Activated naive CD4-positive, alpha-beta T cell treated with anti-CD3 and anti-CD28 coated beads, Interleukin-2, amount 50 U/mL, for 16 hours (primary cell): ENCODE measurements at places on chromosomes 12 and 14.

GRCh38 chr12:131491155-131491554 is 219.7 kb upstream of the SFSWAP start:
- DNase-seq = no peak

- DNase-seq = no peak
Measured at GRCh38 chr14:38874721-38875120, 228.3 kb downstream of the SEC23A start.

DNA sequence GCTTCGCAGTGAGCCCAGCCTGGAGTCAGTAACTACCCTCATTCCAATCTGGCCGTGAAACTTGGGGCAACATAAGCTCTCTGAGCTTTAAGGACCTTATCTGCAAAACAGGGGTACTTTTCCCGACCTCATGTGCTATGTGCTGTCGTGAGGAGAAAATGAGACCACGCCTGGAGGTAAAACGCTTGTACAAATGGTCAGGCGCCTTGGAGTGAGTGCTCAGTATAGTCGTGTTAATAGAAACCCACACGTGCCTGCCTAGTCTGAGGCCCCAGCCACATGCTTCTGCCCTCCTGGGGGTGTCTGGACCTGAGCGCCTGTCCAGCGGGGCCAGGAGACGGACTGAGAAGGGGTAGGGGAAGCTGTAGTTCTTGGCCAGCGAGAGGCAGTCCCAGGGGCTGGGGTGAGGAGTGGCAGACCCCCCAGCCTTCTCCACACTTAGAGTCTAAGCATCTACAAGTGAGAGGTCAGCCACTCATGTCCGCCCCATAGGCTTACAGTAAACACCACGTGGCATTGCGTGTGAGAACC is 4.9 kb downstream of the AQP5 start:
- DNase-seq = no peak

GRCh38 chr12:127257366-127257935 is 1009.5 kb upstream of the TMEM132C start:
- no peak for DNase-seq

GRCh38 chr14:74219277-74220205 is 19.7 kb upstream of the VSX2 start:
- DNase-seq = no peak

DNA sequence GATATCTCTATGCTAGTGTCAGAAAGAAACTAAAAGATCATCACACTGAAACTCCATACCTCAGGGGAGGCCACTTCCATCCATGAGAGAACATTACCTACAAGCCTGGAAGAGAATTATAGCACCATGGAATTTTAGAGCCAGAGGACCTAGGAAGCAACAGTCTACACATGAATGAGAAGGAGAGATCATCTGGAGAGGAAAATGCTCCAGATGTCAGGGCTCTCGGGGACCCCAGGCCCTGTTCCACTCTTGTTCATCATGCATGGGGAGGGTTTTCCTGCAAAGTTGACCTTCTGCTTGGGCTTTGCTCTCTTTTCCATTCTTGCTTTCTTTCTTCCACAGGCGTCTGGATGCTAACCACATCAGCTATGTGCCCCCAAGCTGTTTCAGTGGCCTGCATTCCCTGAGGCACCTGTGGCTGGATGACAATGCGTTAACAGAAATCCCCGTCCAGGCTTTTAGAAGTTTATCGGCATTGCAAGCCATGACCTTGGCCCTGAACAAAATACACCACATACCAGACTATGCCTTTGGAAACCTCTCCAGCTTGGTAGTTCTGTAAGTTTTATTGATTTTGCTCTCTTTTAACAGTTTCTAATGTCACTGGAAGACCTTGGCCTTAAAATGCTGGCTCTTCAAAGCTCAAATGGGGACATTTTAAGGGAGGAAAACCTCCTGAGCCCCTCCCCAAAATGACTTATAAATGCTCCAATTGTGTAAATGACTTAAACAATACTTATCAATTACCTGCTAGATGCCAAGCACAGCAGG is 110.7 kb downstream of the ZFC3H1 start:
- no peak for DNase-seq

DNA sequence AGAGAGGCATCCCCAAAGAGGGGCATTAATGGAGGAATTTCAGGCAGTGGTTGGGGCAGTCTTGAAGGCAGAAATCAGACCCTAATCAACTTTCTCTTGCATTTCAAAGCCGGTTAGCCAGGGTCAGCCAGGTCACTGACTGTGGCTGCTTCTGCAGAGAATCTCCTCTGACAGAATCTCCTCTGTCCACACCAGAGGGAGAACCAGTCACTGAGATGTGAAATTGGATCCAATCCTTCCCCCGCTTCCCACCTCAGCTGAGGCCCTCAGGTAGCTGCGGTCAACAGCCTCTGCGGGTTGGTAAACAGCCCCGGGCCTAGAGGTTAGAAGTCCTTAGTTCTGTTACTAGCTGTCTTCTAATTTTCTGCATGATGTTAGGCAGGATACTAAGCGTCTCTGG is 39.8 kb upstream of the NUAK1 start:
- no peak for DNase-seq

DNA sequence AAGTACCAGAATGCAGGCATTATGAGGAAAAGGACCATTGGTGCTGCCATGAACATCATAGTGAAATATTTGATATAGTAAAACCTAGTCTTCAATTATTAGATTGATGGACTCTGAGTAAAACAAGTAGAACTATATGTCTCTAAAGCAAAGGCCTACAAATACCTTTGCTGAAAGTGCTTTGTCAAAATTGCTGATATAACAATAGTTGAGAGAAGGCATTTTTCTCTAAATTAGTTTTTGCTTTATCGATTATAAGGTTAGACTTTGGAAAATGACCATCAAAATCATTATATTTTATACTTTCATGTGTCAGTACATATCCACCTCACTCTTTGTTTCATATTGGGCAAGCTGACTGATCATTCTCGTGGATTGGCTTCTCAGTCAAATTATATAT is 836.0 kb upstream of the FBXO33 start:
- no peak for DNase-seq

- DNase-seq = no peak
Measured at GRCh38 chr12:95626854-95627253, 75.6 kb upstream of the USP44 start.

- no peak for DNase-seq
Measured at GRCh38 chr12:1716215-1716862, 25.5 kb downstream of the ADIPOR2 start.

DNA sequence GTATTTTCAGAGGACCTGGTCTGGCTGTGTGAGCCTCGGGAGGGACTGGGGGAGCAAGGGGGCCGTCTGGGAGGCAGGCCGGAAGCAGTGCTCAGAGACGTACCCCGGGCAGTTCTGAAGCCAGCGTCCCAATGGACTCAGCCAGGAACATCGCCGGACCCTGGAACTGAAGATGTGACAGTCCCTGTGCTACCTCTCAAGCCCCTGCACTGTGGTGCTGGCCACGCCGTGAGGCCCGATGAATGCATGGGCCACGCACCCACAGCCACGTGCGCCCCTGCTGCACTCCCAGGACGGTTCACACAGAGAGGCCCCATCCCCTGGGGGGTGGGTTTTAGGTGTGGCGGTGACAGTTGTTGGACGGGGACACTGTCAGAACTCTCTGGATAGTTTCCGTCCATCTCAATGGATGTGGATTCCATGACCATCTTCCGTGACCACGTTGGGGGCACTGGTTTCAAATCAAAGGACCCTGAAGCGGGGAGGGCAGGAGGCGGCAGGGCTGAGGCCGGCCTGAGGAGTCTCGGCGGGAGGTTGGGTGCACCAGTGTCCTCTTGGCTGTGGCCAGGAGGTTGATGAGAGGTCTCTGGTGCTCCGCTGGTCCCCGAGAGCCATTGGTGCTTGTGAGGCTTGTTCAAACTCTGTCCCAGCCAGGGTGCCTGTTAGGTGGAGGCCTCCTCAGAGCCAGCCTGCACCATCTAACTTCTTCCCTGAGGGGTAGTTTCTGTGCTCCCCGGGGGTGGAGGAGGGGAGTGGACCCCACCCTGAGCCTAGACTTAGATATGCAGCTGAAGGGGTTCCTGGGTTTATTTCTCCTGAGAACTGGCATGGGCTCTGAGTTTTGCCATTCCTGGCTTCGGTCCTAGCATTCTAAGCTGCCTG is 36.3 kb upstream of the TSPAN9 start:
- DNase-seq = no peak

DNA sequence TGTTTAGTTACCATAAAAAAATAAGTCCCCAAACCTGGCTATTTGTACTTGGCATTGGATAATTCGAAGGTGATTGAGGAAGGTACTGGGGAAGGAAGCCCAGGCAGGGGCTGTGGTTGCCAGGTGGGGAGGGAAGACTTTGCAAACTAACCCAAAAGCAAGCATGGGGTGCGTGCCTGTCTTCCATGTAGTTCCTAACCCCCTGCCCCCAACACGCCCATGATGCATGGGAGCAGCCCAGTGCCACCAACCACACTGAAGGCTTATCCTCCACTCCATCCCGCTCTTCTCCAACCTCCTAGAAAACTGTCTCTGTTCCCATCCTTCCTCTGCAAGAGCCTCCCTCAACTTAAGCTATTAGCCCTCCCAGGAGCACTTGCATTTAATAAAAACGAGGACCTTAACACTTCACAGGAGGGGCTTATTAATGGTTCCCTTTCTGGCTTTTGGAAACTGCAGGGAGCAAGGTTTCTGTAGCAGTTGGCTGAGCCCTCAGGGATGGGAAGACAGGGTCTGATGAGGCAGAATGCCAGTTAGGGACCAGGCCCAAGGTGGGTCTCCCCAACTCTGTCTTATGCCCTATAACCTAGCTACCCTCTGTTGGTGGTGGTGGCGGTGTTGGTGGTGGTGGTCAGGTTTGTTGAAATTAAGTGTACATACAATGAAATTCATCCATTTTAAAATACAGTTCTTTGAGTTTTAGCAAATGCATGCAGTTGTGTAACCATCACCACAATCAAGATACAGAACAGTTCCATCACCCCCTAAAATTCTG is 96.0 kb downstream of the ZFP36L1 start:
- DNase-seq = no peak

DNA sequence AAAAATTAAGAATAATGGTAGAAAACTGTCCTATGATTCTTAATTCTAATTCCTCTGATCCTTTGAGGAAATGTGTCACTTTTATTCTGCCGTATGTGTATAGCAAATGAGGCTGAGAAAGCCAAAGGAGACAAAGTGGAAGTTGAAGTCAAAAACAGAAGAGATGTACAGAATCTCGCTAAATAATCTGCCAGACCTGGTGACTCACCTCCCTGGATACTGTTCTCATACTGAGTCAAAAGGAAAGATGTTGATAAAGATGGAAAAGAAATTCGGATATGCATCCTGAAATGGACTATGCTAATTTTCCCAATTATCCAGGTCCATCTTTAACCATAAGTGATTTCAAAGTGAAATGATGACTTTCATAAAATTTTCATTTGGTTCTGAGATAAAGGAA is 92.5 kb downstream of the DUSP6 start:
- DNase-seq = no peak

- no peak for DNase-seq
Measured at GRCh38 chr14:61893371-61893940, 131.2 kb downstream of the SNAPC1 start.

GRCh38 chr14:93787465-93788292 is 606 bp downstream of the PRIMA1 start:
- DNase-seq = no peak
